Stimulated activated CD4-positive, alpha-beta T cell treated with anti-CD3 and anti-CD28 coated beads, Interleukin-15, amount 100 ng/mL, for 1 hour (primary cell): ENCODE measurements at places on chromosomes 4 and X.

GRCh38 chr4:121535351-121535750, 154.5 kb upstream of the QRFPR start:
- no peak for DNase-seq

GRCh38 chr4:159016593-159017024, 86.3 kb upstream of the RAPGEF2 start:
- no peak for DNase-seq

DNA sequence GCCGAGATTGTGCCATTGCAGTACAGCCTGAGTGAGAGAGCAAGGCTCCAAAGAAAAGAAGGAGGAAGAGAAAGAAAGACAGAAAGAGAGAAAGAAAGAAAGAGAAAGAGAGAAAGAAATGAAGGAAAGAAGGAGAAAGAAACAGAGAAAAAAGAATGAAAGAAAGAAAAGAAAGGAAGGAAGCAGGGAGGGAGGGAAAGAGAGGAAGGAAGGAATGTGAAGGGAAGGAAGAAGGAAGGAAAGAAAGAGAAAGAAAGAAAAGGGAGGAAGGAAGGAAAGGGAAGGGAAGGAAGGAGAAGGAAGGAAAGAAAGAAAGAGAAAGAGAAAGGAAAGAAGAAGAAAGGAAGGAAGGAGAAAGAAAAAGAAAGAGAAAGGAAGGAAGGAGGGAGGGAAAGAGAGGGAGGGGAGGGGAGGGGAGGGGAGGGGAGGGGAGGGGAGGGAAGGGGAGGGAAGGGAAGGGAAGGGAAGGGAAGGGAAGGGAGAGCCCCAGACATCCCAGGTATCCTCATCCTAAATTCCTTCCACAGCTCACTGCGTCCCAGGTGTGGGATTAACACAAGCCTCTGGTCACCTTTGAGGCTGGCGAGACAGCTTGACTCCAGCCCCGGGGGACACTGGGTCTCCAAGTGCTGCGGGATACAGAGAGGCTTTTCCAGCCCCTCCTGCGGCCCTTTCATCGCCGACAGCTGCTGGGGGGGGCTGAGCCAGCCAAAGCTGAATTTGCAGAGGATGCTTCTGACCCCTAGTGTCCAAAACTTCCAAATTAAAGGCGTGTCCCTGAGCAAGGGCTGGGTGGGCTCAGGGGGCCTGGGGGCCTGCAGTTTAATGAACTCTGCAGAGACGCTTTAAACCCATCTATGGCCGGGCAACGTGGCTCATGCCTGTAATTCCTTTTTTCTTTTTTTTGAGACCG, 24.2 kb upstream of the CSF2RA start:
- no peak for DNase-seq

- no peak for DNase-seq
Measured at GRCh38 chrX:91435395-91435794, 756 bp downstream of the PABPC5 start.

- no peak for DNase-seq
Measured at GRCh38 chr4:128703948-128704347, 105.6 kb upstream of the JADE1 start.

DNA sequence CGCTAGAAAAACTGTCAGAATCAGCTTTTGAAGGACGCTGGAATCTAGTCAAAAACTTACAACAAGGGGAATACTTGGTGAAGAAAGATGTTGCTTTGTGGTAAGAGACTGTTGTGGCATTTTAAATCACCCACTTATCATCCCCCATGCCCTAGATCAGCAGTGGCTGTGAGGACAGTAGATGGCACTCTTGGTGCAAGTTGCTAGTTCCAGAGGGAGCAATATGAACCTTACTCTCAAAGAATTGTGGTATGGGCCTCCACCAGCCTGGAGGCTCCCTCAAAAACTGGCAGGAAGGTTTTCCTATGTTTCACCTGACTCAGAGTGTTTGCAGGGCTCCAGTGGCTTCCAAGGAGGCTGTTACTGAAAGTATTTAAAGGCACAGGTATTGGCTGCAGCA, 37.7 kb upstream of the SLC16A2 start:
- DNase-seq, result no peak

GRCh38 chr4:174873931-174874330, 44.2 kb upstream of the ADAM29 start:
- DNase-seq, result no peak

DNA sequence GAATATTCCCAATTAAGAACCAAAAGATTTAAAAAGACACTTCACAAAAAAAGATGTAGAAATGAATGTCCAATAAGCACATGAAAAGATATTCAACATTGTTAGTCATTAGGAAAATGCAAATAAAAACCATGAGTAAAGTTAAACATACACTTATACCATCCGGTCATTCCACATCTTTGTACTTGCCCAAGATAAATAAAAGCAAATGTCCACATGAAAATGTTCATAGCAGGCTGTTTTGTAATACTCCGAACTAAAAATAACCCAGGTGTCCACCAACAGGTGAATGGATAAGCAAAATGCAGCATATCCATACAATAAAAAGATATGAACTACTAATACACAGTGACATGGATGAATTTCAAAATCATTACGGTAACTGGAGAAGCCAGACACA, 28.6 kb upstream of the ZCCHC4 start:
- DNase-seq, result no peak

DNA sequence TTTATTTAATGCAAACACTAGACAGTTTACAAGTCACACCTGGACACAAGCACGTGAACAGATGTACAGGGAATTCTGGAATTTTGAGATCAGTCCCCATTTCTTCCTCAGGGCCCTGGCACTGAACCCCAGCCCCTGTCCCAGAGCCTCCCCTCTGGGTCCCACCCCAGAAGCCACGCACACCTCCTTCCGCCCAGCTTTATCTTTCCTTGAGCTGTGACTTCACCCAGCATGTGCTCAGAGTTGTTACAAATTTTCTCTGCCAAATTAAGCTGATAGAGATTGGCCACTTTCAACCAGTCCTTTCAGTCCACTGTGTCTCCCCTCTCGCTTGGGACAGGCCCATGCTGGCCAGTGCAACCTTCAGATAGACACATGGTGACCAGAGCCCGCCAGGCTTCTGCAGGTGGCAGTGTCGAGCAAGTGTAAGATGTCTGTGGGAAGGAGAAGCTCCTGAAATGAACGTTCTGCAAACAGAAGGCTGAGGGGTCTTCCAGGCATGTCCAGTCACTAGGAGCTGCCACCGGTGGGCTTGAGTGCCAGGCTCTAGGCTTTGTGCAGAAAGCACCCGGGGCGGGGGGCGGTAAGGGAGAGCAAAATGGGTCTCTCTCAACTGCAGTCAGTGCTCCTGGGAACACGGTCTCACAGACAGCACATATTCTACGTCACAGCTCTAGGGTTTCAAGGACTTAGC, 73.3 kb downstream of the MTMR1 start:
- DNase-seq, result no peak

- DNase-seq, result no peak
Measured at GRCh38 chrX:149272690-149273463, 232.2 kb downstream of the IDS start.

DNA sequence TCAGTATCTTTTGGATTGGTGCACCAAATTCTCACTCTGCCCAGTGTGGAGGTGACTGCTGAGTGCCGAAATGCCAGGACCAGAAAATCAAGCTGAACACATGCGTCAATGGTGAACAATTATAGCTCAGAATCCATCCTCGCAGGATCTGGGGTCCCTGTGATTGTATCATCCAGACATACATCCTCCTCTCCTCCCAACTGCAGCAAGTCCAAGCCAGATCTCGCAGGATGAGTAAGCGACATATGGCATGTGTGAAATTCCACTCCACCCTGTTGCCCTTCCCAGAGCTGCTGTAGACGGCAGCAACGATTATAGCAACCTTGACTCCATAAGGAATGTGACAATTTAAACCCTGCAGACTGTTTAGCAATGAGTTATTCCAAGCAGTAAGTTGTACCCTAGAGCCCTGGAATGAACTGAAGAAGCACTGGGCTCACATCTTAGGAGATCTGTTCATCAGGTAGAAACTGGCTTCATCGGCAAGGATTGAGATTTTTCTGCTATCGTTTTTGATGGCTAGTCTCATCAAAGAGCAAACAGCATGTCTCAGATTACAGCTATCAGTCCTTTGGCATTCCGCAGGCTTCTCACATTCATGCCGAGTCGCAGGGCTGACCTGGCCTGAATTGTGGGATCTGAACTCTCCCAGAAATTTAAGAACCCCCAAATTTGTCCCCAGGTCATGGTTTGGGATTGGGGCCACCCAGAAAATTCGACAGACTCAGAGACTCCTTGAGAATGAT, 35.5 kb upstream of the SORBS2 start:
- no peak for DNase-seq

- DNase-seq, result no peak
Measured at GRCh38 chr4:22048323-22048722, 99.8 kb upstream of the KCNIP4 start.

GRCh38 chr4:142600952-142601351, 245.1 kb downstream of the INPP4B start:
- no peak for DNase-seq

DNA sequence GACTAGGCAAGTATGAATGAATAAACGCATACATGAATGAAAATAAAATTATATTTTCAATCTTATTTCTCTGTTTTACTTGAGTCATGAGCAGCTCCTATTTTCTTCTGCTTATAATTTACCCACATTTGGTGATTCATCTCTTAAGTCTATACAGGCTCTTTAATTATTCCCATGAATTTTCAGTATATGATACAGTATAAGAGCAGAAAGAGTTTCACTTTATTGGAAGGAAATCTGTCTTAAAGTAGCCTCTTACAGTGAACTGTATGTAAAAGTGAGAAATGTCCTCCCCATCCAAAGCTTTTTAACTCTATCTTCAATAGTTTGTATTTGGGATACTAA, 50.8 kb downstream of the TMEM165 start:
- no peak for DNase-seq

DNA sequence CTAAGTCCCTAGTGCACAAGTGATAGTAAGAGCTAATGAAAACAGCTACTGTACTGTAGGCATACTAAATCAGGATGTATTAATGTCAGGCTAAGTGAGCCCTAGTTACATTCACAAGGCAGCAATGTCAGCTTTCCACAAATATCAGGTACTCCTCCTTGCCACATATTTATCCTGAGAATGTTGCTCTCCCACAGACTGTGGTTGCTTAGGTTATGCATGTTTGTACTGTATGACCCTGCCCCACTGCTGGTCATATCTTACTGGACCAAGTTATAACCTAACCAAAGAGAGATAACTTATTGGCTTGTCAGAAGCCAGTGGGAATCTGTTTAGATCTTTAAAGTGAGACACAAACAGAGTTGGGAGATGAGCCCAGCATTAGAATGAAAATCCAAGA, 241.0 kb downstream of the SLC39A8 start:
- no peak for DNase-seq

- DNase-seq, result no peak
Measured at GRCh38 chr4:26311633-26312032, 9.2 kb upstream of the RBPJ start.

DNA sequence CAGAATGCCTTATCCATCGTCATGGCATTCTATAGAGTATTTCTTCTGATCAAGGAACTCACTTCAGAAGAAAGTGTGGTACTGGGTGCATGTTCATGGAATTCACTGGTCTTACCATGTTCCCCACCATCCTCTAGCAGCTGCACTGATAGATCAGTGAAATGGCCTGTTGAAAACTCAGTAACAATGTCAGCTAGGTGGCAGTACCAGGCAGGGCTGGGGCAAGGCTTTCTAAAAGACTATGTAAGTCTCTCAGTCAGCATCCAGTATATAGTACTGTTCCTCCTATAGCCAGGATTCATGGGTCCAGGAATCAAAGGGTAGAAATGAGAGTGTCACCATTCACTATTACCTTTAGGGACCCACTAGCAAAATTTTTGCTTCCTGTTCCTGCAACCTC, 15.8 kb upstream of the LDB2 start:
- no peak for DNase-seq

- DNase-seq, result no peak
Measured at GRCh38 chr4:157772907-157773306, 399.9 kb downstream of the GASK1B start.

GRCh38 chr4:118335324-118335723, 17.5 kb downstream of the PRSS12 start:
- no peak for DNase-seq

DNA sequence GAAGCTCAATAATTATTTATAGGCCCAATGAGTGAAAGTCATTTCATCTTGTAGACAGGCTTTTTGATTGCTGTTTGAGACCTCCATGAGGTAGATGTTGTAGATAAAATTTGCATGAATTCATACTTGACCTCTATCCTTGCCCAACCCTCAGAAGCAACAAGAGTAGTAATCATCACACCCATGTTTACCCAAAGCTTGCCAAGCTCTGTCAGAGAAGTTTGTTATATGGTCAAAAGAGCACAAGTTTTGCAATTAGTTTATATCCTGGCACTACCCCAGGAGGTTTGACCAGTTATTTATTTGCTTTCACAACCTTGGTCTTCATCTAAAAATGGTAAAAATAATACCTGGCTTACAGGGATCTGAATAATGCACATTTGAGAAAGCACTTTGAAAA, 20.7 kb downstream of the ADH7 start:
- no peak for DNase-seq

DNA sequence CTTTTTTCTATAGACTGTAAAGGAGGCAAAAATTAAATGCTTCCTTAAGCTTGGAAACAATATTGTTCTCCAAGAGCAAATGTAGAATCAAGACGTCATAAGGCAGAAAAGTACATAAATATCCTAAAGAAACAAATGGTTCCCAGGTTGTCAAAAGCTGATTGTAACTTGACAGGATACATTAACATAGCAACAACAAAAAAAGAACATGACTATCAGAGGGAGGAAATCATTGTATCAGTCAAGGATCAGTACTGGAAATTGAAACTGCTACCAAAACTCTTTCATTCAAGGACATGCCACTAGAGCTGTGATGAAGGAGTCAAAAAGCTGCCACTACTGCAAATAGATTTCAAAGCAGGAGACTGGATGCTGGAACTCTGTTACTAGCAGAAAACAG, 168.3 kb downstream of the BTC start:
- DNase-seq, result no peak

DNA sequence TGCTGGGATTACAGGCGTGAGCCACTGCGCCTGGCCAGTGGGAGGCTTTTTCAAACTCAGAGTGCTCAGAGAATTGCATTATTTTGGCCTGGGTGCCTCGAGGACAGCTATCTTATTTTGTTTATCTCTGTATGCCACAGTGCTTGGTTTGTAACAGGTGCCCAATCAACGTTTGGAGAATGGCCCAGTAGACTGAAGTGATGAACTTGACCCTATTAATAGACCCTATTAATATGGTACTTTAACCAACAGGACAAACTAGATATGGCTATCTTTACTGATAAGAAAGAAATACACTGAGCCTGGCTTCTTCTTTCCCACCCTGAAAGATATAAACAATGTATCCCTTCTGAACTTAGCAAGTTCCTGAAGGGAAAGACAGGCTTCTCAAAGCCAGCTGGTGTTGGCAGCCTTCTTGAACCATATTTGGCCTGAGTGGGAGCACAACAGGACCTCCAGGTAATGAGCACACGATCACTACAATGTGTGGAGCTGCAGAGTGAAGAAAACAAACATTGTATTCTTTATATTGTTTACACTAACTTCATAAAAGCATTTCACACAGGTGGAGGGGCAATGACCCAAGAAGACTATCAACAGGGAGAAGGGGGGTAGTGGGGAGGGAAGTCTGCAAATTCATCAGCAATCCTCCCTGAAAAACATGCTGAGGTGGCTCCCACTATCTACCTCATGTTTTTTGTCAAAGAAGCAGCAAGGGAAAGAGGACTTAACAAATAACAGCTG, 41.7 kb downstream of the PRPS1 start:
- no peak for DNase-seq

- DNase-seq, result no peak
Measured at GRCh38 chr4:151321586-151321985, 3.8 kb downstream of the SH3D19 start.
